ENCODE measurements at places on chromosomes 4 and X. TPM values are rescaled to one million over a fixed set of nuclear protein-coding genes. Genes with fewer than 3 reads are reported as not detected.

DNA sequence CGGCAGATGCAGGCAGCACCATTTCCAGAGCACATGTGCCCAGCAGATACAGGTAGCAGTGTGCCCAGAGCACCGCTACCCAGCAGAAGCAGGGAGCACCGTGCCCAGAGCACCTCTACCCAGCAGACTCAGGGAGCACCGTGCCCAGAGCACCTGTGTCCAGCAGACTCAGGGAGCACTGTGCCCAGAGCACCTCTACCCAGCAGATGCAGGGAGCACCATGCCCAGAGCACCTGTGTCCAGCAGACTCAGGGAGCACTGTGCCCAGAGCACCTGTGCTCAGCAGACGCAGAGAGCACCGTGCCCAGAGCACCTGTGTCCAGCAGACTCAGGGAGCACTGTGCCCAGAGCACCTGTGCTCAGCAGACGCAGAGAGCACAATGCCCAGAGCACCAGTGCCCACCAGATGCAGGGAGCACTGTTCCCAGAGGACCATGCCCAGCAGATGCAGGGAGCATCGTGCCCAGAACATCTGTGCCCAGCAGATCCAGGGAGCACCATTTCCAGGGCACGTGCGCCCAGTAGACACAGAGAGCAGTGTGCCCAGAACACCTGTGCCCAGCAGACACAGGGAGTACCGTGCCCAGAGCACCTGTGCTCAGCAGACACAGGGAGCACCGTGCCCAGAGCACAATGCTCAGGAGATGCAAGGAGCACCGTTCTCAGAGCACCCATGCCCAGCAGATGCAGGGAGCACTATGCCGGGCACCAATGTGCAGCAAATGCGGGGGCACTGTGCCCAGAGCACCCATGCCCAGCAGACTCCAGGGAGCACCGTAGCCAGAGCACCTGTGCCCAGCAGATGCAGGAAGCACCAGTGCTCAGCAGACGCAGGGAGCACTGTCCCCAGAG, 236.4 kb downstream of the DHRSX start:
- no peak for DNase-seq

DNA sequence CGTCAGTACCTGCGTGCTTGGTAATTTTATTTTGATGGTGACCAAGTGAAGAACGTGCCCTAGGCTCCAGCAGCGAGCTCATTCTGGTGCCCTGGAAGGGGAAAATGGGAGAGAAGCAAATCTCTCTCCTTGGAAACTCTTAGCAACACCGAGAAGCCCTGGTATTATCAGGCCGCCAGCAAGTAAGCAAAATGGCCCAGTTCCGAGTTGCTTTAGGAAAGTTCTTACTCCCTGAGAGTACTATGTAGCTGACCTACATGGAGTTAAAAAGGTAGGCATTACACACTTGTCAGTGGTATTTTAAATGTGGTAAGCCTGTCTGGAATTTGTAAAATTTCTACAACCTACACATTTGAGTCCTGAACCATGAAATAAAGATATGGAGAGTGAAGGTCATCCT, 146.4 kb downstream of the CPEB2 start:
- no peak for DNase-seq

The KLF8 gene
- total RNA-seq = 28.3 TPM

DNA sequence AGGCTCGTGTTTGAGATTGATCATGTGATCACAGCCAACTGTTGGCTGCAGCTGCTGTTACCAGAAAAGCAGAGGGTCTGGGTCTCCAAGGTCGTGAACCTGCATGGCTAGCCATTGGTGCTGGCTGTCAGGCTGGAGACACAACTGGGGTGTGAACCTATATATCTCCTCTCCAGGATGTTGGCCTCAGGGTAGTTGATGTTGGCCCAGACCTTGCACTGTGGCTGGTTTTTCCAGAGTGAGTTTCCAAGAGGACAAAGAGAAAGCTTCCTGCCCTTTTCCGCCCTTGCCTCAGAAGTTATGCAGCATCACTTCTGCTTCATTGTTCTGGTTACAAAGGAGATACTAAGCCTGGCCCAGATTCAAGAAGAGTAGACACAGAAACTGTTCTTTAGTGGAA, 607.8 kb upstream of the HS3ST1 start:
- DNase-seq = no peak

DNA sequence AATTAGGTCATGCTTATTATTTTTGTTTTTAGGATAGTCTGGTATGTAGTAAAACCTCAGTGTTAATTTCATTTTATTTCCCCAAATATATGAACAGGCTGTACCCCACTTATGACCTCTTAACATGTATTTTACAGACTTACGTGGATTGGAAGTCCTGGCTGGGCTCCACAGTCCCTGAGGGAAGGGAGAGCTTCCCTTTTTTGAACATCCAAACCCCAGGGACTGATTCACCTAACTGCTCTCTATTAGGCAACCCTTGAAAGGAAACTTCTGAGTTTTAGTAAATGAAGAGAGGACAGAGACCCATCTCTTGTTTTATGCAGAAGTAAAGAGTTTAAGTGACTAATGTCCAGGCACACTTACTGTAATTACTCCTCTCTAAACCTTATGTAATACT, 233.1 kb upstream of the SPRY1 start:
- DNase-seq = no peak

The F8A2 gene
- total RNA-seq = not detected

- DNase-seq = no peak
Measured at GRCh38 chrX:150268839-150269355, 94.2 kb upstream of the MAMLD1 start.

- peak; percentile 41 for DNase-seq
Measured at GRCh38 chr4:182847576-182848450, 69.4 kb downstream of the DCTD start.

DNA sequence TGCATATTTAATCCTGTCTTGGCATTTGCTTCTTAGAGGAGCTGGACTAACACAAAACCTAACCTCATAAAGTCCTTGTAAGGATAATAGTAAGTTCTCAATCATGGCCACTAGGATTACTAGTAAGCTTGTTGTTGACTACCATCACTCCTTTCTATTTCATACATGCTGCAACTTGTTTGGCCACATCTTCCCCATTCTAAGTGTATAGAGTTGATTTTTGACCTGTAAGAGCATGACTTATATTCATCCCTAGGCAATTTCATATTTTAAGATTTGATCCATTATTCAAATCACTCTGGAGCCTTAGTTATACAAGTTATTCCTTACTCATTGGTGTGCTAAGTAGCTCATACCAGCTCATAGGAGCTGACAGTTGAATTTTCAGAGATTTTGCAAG, 109.4 kb downstream of the EFHC2 start:
- no peak for DNase-seq

GRCh38 chr4:5638976-5639375, 69.4 kb downstream of the EVC2 start:
- DNase-seq = no peak

- no peak for DNase-seq
Measured at GRCh38 chrX:133979641-133980230, 5.7 kb downstream of the GPC3 start.

The SCML2 gene
- 2.2 TPM for total RNA-seq

GRCh38 chr4:170697845-170698244, 608.1 kb upstream of the AADAT start:
- no peak for DNase-seq

GRCh38 chrX:112630187-112630586, 49.6 kb downstream of the LHFPL1 start:
- DNase-seq = no peak

DNA sequence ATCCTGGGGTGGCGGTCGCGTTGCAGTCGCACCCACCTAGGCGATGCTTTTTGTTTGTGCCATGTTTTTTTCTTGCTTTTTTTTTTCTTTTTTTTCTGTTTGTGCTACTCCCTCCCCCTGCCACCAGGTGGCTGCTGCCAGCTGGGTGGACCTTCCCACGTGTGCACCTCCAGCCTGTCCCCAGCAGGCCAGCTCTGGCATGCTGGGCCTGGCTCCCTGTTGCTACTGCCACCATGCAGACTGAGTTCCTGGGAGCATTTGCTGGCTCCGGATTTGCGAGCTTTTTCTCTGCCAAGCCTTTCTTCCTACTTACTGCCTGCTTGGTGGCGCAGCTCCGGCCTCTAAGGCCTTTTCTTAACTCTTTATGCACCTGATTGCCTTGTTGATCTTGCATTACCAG, 161.2 kb upstream of the WDFY3 start:
- no peak for DNase-seq

DNA sequence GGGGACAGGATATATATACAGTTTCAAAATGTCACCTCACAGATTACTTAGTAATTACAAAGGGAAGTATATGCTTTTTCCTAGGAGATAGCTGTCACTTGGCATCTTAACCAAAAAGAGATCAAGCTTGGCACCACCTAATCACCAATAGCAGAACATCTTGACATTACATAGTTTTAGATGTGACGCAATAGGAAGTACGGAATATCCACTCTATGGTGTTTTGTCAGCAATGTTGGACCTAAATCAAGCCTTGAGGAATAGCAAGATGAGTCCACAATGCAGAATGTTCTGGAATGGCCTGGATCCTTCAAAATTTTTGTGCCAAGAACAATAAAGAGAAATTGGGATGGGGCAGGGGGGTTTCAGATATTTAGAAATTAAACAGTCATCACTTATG, 1488.2 kb downstream of the FSTL5 start:
- no peak for DNase-seq
